ENCODE measurements at places on chromosomes 16 and 17. TPM values are rescaled to one million over a fixed set of nuclear protein-coding genes. Genes with fewer than 3 reads are reported as not detected.

- DNase-seq, result no peak
Observed at GRCh38 chr16:48734220-48734619, 124.2 kb upstream of the N4BP1 start.

DNA sequence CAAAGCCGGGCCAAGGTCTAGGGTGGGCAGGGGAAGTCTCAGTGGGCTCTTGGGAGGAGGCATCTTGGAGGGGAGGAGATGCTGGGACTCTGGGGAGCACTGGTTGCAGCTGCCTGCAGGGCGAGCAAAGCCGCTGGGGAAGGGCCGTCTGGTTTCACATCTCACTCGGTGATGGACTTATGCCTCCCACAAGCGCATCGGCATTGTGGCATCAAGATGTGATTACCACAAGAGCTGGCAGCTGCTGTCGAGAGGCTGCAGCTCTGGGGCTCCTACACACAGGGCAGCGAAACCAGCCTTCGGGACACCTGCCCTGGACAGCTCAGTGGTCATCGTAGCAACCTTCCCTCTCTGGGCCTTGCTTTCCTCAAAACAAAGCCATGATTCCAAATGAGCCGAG lies 3.1 kb upstream of the KCNJ12 start:
- DNase-seq, result no peak

DNA sequence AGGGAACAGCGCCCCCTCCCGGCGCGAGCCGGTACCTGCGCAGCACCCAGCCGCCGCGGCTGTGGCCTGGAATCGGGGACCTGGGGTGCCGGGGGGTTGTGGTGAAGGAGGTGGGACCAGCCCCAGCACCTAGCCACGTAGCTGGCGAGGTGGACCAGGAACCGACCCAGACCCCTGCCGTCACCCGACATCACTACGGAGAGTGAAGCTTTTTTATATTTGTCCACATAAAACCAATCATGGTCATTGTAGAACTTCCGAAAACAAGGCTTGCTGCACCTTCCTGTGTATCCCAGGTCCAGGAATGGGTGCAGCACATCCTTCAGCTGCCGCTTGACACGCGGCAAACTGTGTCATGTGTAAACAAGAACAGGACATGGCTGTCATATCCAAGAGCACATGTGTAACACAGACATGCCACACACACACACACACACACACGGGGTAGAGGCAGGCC lies 1.3 kb downstream of the HBQ1 start:
- no peak for DNase-seq

DNA sequence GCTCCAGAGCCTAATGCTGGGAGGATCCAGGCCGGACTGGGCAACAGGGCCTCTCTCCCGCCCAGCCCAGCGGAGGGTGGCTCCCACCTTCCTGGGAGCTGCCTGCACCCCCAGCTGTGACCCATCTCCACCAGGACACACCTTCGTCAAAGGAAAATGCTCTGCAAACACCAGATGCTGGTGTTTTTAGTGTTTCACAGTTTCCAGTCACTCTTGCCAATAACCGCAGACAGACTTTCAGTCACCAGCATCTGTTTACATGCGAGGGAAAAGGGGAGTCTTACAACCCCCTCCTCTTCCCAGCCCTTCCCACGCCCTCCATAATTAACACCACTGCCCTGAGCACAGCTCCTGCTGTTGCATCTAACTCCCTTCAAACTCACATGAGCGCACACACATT lies 25.3 kb downstream of the KLHDC4 start:
- no peak for DNase-seq

DNA sequence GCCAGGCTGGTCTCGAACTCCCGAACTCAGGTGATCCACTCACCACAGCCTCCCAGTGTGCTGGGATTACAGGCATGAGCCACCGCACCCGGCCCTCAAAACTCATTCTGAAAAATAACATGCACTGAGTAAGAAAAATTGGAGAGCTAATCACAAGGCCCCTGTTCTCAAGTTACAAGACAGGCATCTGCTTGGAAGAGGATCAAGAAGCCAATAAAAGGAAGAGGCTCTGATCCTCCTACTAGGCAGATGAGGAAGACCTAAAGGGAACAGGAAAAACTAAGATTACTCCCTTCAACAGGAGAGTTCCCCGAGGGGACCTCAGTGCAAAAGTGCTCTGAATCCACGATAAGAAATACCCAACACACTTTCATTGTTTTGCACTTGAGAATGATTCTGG lies 18.4 kb downstream of the BLMH start:
- DNase-seq, result no peak

DNA sequence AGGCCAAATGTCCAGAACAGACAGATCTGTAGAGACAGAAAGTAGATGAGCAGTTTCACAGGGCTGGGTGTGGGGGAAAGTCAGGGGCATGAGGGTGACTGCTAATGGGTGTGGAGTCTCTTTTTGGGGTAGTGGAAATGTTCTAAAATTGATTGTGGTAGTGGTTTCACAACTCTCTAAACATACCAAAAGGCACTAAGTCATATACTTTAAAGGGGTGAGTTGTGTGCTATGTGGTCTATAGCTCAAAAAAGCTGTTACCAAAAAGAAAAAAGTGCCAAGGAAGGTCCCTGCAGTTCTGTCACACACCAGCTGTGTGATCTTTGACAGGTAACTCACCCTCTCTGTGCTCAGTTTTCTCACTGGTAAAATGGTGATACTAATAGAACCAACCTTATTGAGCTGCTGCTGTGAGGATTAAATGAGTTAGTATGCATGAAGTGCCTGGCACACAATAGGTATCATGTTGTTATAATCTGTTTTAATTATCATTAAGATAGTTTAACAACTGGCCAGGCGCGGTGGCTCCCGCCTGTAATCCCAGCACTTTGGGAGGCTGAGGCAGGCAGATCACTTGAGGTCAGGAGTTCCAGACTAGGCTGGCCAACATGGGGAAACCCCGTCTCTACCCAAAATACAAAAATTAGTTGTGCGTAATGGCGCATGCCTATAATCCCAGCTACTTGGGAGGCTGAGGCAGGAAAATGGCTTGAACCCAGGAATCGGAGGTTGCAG lies 10.3 kb downstream of the ITGAX start:
- no peak for DNase-seq

DNA sequence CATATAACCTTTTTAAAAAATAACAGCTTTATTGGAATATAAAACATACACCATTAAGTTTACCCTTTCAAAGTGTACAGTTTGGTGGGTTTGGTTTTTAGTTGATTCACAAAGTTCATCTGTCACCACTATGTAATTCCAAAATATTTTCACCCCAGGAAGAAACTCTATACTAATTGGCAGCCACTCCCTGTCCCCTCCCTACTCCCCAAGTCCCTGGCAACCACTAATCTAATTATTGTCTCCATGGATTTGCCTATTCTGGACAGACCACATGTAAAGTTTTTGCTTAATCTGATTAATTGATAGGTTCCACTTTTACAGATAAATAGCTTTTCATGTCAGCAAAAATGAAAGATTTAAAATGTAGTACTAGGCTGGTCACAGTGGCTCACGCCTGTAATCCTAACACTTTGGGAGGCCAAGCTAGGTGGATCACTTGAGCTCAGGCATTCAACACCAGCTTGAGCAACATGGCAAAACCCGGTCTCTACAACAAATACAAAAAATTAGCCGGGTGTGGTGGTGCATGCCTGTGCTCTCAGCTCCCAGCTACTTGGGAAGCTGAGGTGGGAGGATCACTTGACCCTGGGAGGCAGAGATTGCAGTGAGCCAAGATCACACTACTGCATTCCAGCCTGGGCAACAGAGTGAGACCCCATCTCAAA lies 25.0 kb upstream of the MAPK3 start:
- DNase-seq, result no peak

DNA sequence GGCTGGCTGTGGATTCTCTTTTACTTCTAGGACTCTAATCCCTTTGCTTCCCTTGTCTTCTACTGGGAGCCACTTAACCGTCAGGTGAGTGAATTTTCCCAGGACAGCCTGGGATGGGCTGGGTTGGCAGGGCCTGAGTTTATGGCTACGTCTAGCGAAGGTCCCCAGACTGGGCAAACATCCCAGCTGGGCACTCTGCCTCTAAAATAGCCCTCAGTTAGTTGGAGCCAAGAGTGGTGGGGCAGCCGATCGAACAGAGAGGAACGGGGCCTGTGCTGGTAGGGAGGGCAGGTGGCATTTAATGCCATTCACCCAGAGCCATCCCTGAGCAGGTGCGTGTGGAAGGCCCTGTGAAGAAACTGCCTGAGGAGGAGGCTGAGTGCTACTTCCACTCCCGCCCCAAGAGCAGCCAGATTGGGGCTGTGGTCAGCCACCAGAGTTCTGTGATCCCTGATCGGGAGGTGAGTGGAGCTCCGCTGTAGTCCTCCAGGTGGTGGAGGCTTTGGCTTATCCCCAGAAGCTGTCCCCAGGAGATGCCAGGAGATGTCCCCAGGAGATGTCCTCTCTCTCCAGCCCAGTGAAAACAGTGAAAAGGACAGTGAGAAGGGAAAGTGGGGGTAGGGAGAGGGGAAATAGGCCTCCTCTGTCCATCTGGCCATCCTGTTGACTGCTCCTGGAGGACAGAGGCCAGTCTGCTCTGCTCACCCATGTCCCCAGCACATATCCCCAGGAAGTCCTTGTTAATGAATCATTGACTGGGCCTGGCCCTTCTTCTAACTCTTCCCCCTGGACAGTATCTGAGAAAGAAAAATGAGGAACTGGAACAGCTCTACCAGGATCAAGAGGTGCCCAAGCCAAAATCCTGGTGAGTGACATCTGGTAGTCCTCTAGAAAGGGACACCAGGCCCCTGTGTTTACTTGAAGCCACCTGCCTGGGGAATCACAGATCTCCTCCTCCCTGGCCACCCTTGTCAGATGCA lies 4.4 kb downstream of the PNPO start:
- no peak for DNase-seq

DNA sequence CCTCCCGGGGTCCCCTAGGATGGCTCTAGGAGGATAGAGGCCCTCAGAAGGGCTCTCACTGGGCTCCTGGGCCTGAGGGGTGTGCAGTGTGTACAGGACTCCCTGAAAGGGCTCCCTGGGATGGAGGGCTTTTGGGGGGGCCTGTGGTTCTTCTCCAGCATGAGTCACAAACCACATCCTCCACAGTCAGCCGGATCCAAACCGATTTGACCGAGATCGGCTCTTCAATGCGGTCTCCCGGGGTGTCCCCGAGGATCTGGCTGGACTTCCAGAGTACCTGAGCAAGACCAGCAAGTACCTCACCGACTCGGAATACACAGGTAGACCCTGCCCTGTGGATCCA lies 4.5 kb downstream of the TRPV2 start:
- DNase-seq, result no peak

GRCh38 chr16:27222249-27223225 lies 19.2 kb downstream of the KDM8 start:
- DNase-seq, result no peak

- DNase-seq, result no peak
Observed at GRCh38 chr17:20256144-20256543, 211.2 kb downstream of the LGALS9B start.

DNA sequence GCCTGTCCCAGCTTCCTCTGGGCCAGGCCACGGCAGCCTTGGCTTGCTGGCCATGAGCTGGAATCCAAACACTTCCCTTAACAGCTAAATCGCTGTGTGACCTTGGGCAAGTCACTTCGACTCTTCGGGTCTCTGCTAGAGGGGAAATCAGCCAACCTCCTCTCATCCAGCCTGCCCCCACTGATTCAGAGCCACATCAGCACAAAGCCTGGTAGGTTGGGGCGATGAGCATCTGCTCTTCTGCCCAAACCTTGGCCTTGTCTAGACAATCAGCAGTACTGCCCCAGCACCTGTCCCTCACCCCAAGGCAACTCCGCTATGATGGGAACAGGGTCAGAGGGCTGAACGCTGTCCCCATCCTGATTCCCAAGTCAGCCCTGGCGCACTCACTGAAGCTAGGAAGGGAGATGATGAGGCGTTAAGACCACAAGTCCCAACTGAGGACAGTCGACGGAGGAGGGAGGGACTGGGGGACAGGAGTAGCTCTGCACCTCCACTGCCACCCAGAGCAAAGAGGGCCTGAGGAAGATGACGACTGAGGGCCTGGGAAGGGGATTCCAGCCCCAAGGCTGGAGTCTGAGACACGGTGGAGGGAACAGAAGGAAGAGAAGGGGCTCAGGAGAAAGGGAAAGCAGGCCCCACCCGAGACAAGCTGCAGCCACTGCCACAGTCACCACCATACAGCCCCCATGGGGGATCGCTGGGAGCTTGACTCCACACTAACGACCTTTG lies 1.3 kb downstream of the CLUH start:
- DNase-seq, result no peak

DNA sequence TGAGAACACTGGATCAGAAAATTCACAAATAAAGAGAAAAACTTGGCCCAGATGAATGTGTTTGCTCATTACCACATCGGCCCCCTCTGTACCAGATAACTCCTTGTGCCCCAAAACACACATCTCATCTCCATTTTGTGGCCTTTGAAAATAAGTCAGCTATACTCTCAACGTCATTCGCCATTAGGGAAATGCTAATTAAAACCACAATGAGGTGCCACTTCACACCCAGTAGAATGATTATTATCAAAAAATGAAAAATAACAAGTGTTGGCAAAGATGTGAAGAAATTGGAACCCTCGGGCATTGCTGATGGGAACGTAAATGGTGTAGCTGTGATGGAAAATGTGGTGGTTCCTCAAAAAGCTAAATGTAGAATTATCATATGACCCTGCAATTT lies 34.6 kb upstream of the AKTIP start:
- DNase-seq, result no peak

- DNase-seq, result no peak
Observed at GRCh38 chr17:2421315-2422147, 20.7 kb upstream of the MNT start.

- no peak for DNase-seq
Observed at GRCh38 chr17:41403404-41404023, 6.1 kb upstream of the KRT31 start.

Gene NPIPB2
- 28.1 TPM for total RNA-seq

Gene CCL8
- not detected for total RNA-seq

Gene SPATA32
- total RNA-seq, result not detected

Gene TP53TG3C
- total RNA-seq, result not detected

Gene DNAH17
- not detected for total RNA-seq
